ENCODE measurements at places on chromosomes 5 and 9.

DNA sequence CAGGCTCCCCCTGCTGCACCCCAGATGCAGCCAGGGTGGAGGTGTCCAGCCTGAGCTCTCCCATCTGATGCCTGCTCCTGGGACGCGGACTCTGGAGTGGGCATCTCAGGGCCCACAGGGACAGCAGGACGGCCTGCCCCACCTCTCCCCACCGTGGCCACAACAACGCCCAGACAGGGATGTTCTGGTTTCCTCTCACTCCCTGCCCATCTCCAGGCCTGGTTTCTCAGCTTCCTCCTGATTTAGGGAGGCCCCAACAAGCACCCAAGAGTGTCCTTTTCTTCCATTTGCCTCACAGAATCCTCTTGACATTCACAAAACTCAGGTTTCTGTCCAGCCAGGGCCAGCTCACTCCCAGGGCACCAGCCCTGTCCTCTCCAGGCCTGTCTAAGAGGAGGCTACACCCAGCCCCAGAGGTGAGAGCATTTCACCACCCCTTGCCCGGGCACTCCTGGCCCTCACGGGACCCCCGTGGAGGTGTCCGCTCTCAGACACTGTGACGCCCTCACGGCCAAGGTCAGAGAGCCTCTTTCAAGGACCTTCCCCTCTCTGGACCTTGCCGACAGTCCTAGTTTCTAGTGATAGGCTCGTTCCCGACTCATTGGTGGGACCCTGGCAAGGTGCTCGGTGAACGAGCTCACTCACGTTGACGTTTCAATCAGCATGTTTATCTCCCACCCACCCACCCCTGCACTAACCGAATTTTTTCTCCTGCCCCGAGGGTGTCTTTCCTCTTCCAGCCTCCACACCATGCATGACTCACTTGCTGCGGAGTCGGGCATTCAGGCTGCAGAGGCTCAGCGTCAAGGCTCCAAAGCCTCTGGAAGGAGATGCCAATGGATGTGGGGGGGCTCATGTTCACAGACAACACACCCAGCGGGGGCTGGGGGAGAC is 62.0 kb upstream of the UNC5A start:
- peak; percentile 28 for DNase-seq
- H3K27me3 ChIP-seq: no peaks in the 10 kb centered on the region
- H3K4me1 ChIP-seq: no peaks in the 10 kb centered on the region
- H3K27ac ChIP-seq: no peak overlapping the region
- no peaks in the 10 kb centered on the region for H3K36me3 ChIP-seq

- H3K4me3 ChIP-seq: no peak overlapping the region
- DNase-seq: no peak
- H3K36me3 ChIP-seq: no peaks in the 10 kb centered on the region
- no peaks in the 10 kb centered on the region for H3K27me3 ChIP-seq
- no peak overlapping the region for H3K27ac ChIP-seq
Observed at GRCh38 chr5:110945874-110946436, 125.6 kb upstream of the TSLP start.

DNA sequence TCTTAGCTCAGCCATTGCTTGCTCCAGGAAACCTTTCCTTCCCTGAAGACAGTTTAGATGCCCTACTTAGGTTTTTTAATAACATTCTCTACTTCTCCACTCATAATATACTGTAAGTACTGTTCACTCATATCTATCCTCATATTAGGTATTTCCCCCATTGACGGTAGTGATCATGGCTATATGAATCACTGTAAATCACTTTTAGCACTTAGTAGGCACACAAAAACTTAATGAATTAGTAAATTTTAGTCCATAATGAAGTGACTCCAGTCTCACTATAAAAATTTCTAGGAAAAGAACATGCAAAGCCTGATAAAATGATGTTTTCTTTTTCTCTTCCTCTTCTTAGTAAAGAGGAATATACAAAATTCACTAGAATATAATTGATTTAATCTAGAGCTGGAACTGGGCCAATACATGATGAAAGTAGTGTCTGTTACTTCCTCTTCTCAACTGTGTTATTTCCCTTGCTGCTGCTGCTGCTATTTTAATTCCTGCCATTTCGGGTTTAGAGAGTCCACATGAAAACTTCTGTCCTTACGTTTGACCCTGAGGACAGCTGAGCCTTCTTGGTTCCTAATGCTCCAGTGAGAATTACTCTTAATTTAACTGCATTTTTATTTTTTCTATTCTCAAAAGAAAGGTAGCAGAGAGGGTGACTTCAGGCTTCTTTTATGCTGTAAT is 73.5 kb downstream of the LNPEP start:
- H3K4me3 ChIP-seq: no peak overlapping the region
- H3K27me3 ChIP-seq: no peaks in the 10 kb centered on the region
- H3K4me1 ChIP-seq: no peaks in the 10 kb centered on the region
- no peak for DNase-seq

DNA sequence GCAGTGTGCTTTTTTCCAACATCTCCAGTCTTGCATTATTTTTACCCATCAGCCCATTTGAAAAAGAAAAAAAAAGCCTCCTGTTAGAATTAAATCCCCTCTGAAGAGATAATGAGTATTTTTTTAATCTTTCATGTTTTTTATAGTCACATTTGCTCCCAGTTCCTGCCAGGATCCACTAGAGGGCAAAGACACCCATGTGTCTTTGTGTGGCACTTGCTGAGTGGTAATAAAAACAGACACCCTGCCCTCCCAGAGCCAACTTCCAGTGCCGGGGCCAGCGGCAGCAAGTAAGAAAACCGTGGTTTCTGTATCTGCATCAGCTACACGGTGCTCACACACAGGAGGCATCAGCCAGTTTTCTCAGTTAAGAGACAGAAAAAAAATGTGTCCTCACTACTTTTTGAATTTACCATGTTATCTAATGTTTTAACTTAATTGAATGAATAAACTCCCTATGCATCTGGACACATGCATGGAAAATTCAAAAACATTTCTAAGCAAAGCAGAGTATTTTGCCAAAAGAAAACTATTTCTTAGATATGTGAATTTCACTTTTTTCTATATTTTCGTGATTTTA is 70.2 kb upstream of the PLEKHG4B start:
- H3K36me3 ChIP-seq: no peaks in the 10 kb centered on the region
- no peaks in the 10 kb centered on the region for H3K27me3 ChIP-seq
- no peak overlapping the region for H3K27ac ChIP-seq
- H3K4me3 ChIP-seq: no peak overlapping the region
- H3K4me1 ChIP-seq: no peaks in the 10 kb centered on the region
- DNase-seq: no peak

DNA sequence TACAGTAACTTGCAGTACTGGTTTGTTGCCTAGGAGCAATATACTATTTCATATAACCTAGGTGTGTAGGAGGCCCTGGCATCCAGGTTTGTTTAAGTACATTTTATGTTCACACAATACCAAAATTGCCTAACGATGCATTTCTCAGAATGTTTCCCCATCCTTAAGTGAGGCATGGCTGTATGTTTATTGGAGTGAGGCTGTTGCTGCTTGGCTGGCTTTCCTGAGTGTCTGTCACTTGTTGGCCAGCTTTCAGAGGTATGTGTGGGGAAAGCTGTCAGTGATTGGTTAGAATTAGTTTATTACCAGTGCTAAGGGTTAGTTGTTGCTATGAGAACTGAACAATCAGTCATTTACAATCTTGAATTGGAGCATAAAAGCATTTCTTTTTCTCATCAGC is 154.1 kb upstream of the CDH12 start:
- H3K36me3 ChIP-seq: no peaks in the 10 kb centered on the region
- H3K27me3 ChIP-seq: no peaks in the 10 kb centered on the region
- no peak for DNase-seq
- H3K27ac ChIP-seq: no peak overlapping the region
- no peaks in the 10 kb centered on the region for H3K4me1 ChIP-seq
- H3K4me3 ChIP-seq: no peak overlapping the region

DNA sequence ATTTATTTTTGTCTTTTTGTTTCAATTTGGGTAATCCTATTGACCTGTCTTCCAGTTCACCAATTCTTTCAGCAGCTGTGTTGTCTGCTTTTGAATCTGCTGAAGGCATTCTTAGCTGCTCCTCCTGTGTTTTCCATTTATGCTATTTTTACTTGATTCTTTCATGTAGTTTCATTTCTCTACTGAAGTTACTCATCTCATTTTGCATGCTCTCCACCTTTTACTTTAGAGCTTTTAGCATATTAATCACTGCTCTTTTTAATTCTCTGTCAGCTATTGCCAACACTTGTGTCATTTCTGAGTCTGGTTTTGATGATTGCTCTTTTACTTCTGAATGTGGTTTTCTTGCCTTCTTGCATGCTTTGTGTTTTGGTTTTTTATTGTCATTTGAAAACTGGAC is 496.0 kb upstream of the CLINT1 start:
- H3K4me1 ChIP-seq: no peaks in the 10 kb centered on the region
- no peak overlapping the region for H3K27ac ChIP-seq
- no peak for DNase-seq
- no peaks in the 10 kb centered on the region for H3K36me3 ChIP-seq
- H3K27me3 ChIP-seq: no peaks in the 10 kb centered on the region

DNA sequence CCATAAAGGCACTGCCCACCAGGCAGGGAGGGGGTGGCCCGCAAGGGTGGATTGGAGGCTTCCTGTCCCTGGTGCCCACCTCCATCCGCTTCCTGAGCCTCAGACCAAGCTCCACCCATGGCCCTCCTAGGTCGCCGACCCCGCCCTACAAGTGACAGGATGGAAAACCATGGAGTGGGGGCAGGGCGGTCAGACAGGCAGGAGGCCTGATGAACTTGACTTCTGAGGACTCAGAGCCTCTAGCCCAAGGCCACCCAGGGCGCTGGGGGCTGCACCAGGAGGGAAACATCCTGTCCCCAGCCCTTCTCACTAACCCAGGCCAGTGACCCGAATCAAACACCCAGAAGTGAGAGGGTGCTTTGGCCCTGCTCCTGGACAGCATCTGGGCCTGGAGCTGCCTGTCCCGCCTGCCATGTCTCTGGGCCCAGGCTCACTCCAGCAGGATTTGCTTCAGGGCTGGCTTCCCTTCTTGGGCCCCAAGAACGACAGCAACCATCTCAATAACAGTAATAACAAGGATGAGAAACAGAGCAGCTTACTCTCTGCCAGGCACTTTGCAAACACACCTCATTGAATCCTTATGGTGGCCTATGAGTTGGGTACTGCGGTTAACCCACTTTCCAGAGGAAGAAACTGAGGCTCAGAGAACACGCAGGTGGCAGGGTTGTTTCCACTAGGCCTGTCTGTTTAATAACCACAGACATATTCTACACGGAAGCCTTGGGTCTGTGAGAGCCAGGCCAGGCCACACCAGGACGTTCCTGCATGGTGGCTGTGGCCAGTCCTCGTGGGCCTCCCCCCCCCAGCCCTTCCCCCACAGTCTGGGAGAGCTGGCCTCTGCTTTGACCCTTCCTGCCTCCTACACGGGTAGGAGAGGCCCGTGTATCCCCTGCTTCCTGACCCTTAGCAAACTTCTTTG is 4.4 kb upstream of the ST6GALNAC6 start:
- H3K27me3 ChIP-seq: no peaks in the 10 kb centered on the region
- H3K27ac ChIP-seq: peak overlapping the region; percentile 93
- DNase-seq: no peak
- H3K36me3 ChIP-seq: no peaks in the 10 kb centered on the region
- peak overlapping the region; percentile 35 for H3K4me3 ChIP-seq

GRCh38 chr9:109599711-109600110 is 101.6 kb upstream of the PTPN3 start:
- no peaks in the 10 kb centered on the region for H3K36me3 ChIP-seq
- no peaks in the 10 kb centered on the region for H3K4me1 ChIP-seq
- no peak overlapping the region for H3K4me3 ChIP-seq
- H3K27ac ChIP-seq: no peak overlapping the region
- DNase-seq: no peak
- no peaks in the 10 kb centered on the region for H3K27me3 ChIP-seq

DNA sequence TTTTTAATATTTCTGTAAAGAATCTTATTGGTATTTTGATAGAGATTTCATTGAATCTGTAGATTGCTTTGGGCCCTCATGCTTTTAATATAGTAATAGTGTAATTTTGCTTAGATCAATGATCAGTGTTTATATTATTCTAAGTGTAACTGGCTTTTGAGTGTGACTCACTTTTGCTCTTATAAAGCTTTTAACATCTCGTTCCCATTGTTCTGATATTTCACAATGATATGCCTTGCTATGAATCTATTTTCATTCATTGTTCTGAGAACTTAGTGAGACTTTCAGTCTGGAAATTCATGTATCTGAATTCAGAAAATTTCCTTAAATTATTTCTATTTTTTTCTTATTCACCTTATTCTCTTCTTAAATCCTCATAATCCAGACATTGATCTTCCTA is 13.5 kb upstream of the MAMDC2 start:
- H3K4me1 ChIP-seq: no peaks in the 10 kb centered on the region
- no peaks in the 10 kb centered on the region for H3K27me3 ChIP-seq
- no peak overlapping the region for H3K27ac ChIP-seq
- DNase-seq: no peak

- no peaks in the 10 kb centered on the region for H3K27me3 ChIP-seq
- H3K27ac ChIP-seq: no peak overlapping the region
- H3K4me1 ChIP-seq: no peaks in the 10 kb centered on the region
- no peak for DNase-seq
- H3K36me3 ChIP-seq: no peaks in the 10 kb centered on the region
Observed at GRCh38 chr9:37987467-37987981, 81.5 kb downstream of the SHB start.

- H3K4me1 ChIP-seq: no peaks in the 10 kb centered on the region
- no peaks in the 10 kb centered on the region for H3K36me3 ChIP-seq
- peak overlapping the region; percentile 42 for H3K4me3 ChIP-seq
- no peak for DNase-seq
- H3K27ac ChIP-seq: peak overlapping the region; percentile 33
Observed at GRCh38 chr5:142600611-142601358, 85.1 kb downstream of the FGF1 start.

DNA sequence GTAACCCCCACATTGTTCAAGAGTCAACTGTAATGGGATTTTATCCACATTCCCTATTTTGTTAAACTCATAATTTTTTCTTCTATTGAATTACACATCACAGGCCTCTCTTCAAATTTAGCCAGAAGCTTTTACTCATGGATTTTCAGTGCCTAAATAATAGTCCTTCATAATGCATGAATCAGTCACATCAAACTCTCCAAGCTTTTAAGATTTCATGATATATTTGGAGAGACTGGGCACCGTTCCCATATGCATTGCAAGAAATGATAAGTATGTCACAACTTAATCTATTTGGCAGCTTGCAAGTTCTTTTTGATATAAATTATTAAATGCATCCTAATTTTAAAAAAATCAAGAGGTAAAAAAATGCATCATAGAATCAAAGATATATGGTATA is 465.9 kb downstream of the DMAC1 start:
- no peaks in the 10 kb centered on the region for H3K27me3 ChIP-seq
- H3K27ac ChIP-seq: no peak overlapping the region
- no peaks in the 10 kb centered on the region for H3K36me3 ChIP-seq
- DNase-seq: no peak
- no peaks in the 10 kb centered on the region for H3K4me1 ChIP-seq
- no peak overlapping the region for H3K4me3 ChIP-seq

- no peaks in the 10 kb centered on the region for H3K36me3 ChIP-seq
- no peak overlapping the region for H3K27ac ChIP-seq
- no peak for DNase-seq
- no peaks in the 10 kb centered on the region for H3K4me1 ChIP-seq
- H3K27me3 ChIP-seq: no peaks in the 10 kb centered on the region
Observed at GRCh38 chr5:97181856-97182545, 1.0 kb downstream of the RIOK2 start.

- no peak overlapping the region for H3K4me3 ChIP-seq
- DNase-seq: no peak
Observed at GRCh38 chr9:77764894-77765780, 117.0 kb upstream of the GNA14 start.

- H3K27ac ChIP-seq: peak overlapping the region; percentile 88
- DNase-seq: peak; percentile 78
- H3K4me3 ChIP-seq: peak overlapping the region; percentile 51
- no peaks in the 10 kb centered on the region for H3K36me3 ChIP-seq
Observed at GRCh38 chr5:168365581-168366081, 74.2 kb downstream of the WWC1 start.

- no peak for DNase-seq
- H3K27me3 ChIP-seq: no peaks in the 10 kb centered on the region
- peaks cover 3% of the 10 kb centered on the region for H3K4me1 ChIP-seq
- H3K4me3 ChIP-seq: no peak overlapping the region
Observed at GRCh38 chr9:12812710-12813109, 37.9 kb downstream of the LURAP1L start.

All from breast epithelium (tissue), 4 donors.